ENCODE measurements at places on chromosomes 3 and 15.

DNA sequence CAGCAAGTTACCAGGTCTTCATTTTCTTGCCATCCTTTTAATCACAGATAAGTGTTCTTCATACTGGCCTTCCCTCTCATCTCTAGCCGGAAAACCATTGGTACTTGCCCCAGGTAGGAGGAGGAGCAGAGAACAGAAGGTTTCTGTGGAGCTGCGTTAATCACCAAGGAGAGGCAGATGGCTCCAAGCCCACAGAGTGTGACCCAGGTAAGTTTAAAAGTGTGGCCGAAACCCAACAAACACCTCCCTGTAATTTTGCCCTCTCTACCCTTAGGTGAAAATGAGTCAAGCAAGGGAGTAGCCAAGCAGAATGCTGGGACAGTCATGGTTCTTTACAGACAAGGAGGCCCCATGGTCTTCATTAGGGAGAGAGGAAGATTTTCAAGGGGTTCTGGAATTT lies 37.3 kb downstream of the NFKBIZ start:
- DNase-seq: no peak

DNA sequence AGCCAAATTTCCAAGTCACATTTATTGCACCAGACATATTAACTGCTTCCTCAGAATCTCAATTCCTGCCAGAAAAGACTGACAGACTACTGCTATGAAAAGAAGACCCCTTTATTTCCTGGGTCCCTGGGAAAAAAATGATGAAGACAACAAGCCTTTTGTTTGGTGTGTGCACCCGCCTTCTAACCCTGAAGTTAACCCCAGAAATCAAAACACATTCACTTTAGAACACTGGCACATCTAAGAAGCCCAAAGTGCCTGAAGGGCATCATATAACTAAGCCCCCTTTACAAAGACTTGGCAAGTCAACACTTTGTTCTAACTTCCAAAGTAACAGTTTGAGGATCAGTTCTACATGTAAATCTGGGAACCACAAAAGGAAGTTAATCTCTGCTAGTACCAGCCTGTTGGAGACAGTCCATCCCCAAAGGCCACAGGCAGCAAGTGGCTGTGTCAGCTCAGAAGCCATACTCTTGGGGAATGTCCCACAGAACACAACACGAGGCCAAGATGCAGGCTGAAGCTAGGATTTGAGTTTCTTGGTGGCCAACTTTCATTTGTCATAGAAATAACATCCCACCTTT lies 16.3 kb upstream of the ATP1B3 start:
- DNase-seq: no peak

GRCh38 chr3:88150806-88151205 lies 1.0 kb downstream of the C3orf38 start:
- no peak for DNase-seq

DNA sequence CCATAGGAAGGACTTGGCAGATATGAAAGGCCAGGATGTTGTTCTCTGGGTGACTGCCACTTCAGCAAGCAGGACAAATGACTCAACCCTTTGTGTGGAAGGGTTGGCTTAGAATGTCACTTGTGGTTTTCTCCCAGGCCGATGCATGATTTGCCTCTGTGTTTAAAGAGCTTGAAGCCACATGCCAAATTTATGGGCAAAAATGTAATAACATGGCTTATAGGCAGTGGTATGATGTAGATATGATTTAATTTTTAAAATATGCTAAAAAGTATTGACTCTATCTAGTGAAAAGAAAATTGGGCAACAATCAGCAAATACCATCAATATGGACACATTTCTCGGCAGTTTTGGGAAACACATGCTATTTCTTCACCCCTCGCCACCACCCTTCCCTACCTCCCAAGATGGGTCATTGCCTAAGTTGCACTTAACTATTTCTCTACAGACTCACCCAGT lies 114.6 kb downstream of the CYP19A1 start:
- DNase-seq: peak; percentile 87

DNA sequence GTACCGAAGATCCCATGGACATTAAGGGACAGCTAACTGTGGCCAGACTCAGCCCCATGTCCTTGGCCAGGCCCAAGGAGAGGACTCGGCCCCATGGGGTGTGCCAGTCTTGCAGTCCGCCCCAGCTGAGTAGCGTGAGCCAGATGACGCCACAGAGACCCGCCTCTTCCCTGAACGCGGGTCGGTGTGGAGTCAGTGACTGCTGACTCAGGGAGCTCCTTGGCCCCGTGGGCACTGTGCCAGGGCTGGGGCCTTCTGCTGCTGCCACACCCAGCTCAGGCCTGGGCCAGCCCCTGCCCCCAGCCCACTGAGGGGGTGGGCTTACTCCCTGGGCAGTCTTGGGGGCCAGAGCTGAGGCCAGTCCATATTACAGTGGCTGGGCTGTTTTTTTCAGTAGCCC lies 52.8 kb downstream of the PLXNA1 start:
- no peak for DNase-seq

DNA sequence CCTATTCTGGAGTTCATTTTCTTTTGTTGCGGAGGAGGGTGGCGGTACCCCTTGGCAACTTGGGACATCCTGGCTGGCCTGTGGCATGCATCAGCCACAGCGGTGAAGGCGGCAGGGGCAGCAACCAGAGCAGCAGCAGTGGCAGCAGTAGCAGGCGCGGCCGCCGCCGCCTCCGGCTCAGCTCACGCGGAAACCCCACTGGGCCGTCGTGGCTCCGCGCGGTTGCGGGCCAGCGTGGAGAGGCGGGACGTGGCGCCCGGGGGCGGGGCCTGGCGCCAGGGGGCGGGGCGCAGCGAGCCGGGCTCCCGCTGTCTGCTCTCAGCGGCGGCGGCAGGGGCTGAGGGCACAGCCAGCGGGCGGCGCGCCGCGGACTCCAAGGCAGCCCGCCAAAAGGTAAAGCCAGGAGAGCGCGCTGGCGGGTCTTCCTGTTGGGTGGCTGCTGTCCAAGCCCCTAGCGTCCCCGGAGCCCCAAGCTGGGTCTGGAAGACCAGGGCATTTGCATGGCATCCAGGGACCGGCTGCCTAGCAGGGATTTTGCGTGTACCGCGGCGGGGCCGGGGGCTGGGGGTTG lies 334.4 kb upstream of the THRB start:
- DNase-seq: no peak

DNA sequence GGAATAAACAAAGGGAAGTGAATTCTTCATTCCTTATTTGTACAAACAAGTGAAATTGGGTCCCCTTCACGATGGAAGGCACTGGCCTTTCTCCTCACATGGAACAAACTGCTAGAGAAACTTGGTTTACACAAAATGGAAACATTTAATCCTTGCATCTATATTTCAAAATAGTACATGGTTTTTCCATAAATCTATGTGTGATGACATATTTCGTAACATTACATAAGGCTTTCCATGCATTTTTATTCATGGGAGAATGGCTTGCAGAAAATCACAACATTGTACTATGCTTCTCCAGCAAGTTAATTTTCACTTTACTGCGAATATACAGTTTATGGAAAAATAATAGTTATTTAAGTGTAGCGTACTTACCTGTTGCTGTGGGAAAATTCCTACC lies 81.0 kb upstream of the CDIN1 start:
- no peak for DNase-seq

DNA sequence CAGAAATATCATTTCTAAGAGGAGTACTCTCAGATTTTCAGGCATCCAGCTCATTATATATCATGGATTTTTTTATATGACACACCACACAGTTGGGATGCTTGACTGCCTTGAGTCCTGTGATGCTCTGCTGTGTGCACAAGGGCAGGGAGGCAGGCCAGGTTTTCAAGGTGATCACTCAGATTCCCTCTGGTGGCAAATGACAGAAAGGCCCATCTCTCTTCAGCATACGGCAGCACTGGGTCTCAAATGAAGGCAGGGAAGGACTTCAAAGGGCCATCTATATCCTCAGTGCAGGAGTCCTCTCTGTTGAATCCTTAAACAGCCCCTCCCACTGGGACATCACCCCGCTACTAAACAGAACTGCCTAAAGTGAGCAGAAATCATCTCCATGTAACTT lies 54.8 kb upstream of the MYO5C start:
- no peak for DNase-seq

- DNase-seq: peak; percentile 80
These were observed 14.2 kb downstream of the IQGAP1 start for GRCh38 chr15:90402223-90402622.

DNA sequence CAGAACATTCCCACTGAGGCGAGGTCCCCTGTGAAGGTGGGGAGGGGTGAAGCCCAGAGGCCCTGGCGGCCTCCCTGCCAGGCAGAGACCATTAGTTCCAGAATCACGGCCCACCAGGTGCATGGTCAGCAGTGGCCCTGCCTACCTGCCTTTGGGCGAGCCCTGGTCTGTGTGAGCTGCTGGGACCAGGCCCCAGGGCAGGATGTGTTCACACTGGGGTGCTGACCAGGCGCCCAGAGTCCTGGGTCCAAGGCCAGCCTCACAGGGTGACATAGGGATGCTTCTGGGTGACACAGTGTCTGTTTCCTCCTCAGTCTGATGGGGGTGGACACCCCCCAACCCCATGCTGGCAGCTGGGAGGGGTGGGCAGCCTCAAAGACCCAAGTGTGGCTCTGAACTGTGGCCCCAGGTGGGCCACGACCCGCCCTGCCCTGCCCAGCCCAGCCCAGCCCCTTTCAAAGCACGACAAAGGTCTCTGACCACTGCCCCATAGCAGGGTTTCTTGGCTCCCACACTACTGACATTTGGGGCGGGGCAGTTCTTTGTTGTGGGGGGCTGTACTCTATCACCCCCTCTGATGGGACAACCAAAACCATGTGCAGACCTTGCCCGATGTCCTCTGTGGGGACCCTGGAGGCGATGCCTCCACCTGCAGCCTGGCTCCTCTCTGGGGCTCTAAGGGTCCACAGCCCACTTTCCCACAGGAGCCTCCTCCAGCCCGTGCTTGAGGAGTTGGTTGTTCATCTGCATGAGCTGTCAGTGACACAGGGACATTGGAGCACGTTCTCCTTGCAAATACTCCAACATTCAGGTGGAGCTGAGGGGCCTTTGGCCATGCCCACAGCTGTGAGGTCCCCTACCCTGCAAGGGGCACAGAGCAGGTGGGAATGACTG lies 44.8 kb upstream of the SLC41A3 start:
- DNase-seq: no peak

DNA sequence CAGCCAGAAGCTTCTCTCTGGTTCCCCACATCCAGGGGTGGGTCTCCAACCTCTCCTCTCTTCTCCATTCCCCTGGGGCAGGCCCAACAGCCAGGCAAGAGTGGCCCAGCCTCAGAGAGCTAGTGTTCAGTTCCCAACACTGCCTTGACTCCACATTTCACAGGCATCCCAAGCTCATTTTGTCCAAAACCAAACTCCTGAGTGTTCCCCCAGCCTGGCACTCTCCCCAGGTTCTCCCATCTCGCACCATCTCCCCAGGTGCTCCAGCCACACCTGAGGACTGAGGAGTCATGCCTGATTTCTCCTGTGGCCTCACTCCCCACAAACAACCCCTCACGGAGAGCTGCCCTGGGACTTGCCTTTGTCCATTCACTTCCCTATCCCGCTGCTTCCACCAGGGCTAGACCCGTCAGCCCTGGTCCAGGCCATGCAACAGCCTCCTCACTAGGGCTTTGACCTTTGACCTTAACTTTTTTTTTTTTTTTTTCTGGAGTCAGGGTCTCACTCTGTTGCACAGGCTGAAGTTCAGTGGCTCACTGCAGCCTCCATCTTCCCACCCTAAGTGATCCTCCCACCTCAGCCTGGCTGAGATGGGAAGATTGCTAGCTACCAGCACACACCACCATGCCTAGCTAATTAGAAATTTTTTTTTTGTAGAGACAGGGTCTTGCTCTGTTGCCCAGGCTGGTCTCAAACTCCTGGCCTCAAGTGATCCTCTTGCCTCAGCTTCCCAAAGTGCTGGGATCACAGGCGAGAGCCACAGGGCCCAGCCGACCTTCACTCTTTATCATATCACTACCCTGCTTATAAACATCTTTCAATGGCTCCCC lies 3.9 kb upstream of the CSK start:
- DNase-seq: no peak

- no peak for DNase-seq
These were observed 54.5 kb upstream of the ABHD17C start for GRCh38 chr15:80640531-80641121.

DNA sequence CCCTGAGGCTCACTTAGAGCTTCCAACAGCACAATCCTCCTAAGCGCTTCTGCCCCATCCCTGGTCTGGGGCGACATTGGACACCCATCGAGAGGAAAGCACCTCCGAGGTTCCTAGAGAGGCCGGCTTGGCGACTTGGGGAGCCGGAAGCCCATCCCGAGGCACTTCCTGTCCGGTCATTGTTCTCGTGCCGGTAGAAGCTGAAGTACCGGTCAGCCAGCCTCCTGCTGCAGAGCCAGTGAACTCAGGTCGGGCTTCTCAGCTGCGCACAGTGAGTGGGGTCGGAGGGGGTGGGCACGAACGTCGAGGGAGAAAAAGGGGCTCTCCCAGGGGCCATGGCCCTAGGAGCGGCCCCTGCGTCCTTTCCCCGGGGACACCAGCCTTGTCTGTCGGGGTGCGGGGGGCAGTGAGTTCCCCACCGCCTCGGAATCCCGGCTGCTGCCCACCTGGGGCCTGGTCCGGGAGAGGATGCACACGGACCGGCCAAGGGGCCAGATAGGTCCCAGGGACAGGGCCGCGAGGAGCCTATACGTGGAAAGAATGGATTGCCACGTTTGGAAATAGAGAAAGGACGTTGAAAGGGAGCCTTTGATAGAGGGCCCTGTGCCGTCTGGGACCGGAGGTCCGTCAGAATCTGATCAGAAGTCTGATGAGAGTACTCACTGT lies at the start of gene ZNF35:
ZNF35 (plus strand) TSS at position 169 of the 666 bp plus-strand sequence. CDS start 2,336 bp downstream, outside the sequence.
- peak; percentile 67 for DNase-seq

- peak; percentile 30 for DNase-seq
These were observed 35.7 kb upstream of the APEH start for GRCh38 chr3:49638445-49638844.

DNA sequence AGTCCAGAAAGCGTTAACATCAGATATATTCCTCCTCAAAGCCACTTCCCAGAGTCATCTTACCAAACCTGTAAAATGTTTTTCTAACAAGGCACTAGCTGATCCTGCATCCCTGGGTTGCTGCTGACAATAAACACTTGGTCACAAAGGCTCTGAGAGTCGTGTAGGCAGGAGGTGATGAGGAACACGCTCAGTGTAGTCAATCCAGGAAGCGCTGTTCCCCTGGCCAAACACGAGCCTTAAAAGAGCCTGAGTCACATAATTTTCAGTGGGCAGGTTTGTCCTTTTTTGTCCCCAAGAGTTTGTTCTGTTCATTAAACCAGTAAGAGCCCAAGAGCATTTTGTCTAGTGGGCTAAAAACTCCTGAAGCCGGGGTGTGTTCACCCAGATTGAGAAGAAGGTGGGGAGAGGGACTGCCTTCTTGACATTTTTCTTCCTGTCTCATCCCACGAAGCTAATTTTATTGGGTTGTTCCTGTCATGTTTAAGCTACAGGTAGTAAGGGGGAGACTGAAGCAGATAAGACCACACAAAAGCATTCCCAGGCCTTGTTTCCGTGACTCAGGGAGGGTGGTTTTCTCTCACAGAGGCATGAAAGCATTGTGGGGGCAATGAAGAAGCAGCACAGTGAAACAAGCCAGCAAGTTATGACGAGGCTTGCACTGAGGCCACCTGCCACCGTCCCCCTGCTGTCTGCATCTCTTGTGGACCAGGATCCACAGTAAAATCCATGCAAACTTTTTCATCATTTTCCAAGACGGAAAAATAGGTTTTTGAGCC lies 73.7 kb downstream of the FOXB1 start:
- DNase-seq: no peak

GRCh38 chr3:20130106-20130505 lies 55.9 kb downstream of the SGO1 start:
- no peak for DNase-seq

Measured in HS-5 (cell line).